ENCODE measurements at places on chromosomes 6 and 20.

DNA sequence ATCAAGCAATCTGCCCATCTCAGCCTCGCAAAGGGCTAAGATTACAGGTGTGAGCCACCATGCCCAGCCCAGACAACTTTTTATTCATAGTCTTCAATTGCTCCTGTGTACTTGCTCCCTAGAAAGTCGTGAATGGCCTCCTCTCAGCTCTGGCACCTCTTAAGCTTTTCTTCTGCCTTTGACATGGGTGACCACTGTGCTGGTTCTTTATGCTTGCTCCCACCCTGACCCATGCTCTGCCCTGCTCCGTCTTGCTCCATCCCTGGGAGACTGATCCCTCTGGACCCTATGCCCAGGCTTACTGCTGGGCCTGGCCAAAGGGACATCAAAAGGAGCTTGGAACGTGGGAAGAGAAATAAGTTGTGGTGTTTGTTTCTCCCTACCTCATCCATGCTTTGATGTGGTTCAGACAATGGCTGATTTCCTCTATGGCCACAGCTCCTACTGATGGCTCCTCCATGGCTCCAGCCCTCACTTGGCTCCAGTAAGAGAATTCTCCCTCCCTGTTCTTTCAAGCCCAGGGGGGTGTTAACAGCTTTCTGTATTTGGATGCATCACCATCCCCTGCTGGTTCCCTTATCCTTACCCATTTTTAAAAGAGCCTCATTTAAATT is 7.7 kb upstream of the TREM2 start:
- DNase-seq = no peak

DNA sequence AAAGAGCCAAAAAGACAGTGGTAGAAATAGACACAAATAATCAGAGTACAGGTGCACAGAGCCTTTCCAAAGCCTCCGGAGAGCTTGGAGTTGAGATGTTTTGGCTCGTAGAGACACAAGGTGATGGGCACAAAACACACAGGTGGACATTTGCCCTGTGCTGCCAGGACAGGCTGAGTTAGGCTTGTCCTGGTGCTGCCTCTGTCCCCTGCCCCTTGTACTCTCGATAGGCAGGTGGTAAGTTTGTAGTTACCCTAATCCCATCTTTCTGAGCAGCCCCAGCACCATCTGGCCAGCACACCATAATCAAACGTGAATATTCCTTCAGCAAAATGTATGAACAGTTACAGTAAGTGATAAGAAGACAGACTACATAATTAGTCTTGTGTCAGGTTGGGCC is 95.5 kb downstream of the FOXC1 start:
- no peak for DNase-seq

- DNase-seq = peak; percentile 33
These were observed 44.0 kb upstream of the ZBTB24 start for GRCh38 chr6:109526905-109527628.

GRCh38 chr6:80792151-80792550 is 685.7 kb downstream of the BCKDHB start:
- no peak for DNase-seq

DNA sequence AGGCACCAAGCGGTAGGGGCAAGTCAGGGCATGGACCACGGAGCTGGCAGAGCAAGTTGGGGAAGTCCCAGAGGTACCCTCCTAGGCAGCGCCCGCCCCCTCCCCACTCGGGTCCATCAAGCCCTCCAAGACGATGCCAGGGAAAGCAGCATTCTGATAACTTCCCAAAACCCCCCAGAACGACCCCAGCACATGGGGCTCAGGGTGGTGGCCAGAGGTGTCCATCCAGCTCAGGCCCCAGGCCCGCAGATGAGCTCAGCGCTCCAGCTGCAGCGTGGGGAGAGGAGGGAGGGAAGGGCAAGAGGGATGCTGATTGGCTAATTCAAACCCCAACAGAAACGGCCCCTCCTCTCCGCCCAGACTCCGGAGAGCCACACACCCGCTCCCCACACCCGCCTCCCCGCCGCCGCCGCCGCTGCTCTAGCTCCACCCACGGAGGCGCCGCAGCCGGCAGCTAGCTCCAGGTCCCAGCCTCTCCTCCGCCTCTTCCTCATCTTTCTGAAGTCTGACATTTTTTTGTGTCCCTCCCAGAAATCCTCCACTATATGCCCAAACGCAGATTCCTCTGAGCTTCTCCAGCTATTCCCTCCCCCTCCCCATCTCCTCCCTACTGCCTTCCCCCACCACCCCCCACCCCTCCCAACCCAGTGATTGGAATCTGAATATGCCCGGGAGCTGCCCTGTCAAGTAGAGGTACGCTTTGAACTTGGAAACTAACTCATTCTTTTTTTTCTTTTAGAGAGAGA is 40.3 kb upstream of the TLDC2 start:
- peak; percentile 81 for DNase-seq

DNA sequence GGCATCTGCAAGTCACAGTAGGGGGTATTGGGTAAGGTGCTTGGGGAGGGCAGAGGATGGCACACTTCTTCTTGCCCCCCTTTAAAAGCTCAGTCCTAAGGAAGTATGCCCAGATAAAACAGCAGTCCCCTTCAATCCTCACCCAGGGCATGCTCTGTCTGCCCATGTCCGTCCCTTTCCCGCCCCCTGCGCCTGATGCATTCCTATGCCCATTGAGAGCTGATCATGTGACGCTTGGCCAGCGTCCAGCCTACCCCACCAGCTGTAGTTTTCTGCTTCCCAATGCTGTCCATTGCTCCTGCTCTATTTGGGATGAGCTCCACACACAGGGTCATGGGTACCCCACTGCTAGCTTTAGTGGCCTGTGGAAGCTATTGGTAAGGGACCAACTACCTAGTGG is 8.3 kb downstream of the SIGLEC1 start:
- no peak for DNase-seq

- no peak for DNase-seq
These were observed 173.8 kb downstream of the GMPR start for GRCh38 chr6:16412171-16412570.

DNA sequence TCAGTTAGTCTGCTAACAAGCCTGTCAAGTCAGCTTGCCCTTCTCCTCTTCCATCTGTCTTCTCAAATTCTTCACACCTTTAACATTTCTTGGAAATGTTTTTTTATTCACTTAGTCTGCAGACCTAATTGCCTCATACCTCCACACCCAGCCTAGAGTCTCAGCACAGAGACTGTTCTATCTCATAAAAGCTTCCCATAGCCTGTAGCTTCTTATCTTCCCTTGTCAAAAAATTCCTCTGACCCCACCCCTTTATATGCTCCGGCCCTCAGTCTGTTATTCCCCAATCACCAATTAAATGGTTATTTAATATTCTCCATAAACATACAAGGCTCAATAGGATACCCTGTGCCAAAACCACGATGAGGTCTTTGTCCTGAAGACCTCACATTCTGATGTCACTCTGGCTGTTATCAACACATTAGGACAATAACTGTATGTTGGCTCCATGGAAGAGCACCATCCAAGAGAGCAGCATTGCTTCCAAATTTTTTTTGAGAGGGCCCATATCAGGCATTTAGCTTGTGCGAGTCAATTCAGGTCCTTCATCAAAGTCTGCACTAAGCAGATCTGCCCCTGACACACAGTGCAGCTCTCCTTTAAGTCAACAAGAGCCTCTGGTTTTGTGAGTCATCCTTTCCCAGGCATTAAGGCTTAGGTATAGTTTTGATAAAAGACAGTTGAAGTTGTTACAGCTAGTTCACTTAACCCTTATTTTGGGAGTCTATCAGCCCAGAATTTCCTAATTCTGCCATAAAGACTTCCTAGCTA is 83.2 kb upstream of the TBX18 start:
- no peak for DNase-seq

GRCh38 chr20:18144541-18145099 is 7.0 kb downstream of the KAT14 start:
- no peak for DNase-seq

- no peak for DNase-seq
These were observed 78.4 kb downstream of the NOL4L start for GRCh38 chr20:32506721-32507120.

GRCh38 chr20:32440758-32441078 is 82.6 kb downstream of the ASXL1 start:
- no peak for DNase-seq

DNA sequence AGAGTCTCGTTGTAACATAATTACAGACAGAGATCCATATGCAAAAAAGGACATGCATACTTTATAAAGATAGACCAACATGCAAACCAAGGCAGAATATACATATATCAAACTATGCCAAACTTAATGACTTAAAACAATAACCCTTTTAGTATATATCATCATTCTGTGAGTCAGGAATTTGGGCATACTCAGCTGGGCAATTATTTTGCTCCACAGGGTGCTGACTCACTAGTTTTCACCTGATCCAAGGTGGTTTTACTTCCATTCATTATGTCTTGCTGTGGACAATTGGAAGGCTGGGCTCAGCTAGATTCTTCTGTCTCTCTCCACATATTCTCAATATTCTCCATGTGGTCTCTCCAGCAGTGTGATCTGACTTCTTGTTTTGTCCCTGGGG is 41.2 kb upstream of the RNF146 start:
- no peak for DNase-seq

Data from activated naive CD4-positive, alpha-beta T cell treated with Interleukin-2 at 50 U/mL for 16 hours (primary cell).